Stimulated activated CD4-positive, alpha-beta T cell treated with anti-CD3 and anti-CD28 coated beads, Interleukin-12 subunit alpha, Interleukin-12 subunit beta, amount 100 ng/mL, for 48 hours (primary cell): ENCODE measurements at places on chromosomes 2 and 18.

GRCh38 chr2:1438972-1439371, 25.7 kb downstream of the TPO start:
- no peak for DNase-seq

DNA sequence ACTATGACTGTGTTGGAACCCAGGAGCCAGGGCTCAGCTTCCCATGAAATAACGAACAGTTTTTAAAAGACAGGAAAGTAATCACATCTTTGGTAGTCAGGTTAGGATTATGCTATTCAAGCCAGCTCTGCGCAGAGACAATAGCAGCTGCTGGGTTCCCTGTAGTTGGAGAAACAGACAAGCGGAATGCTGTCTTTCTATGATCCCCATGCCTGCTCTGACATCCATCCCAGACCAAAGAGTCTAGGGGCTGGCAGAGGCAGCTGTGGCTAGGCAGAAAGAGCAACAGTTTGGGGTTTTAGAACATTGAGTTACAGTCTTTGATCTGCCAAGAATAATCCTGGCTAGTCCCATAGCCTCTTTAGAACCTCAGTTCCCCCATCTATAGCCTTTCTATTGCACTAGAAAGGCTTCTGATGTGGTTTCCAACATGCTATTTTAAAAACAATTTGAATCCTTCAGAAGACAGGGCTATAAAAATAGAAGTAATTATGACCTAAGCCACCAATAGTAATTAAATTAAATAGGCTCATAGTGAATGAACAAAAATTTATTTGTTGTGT, 146.8 kb downstream of the MTX2 start:
- no peak for DNase-seq

- DNase-seq, result no peak
Measured at GRCh38 chr2:226660526-226660925, 139.1 kb downstream of the IRS1 start.

DNA sequence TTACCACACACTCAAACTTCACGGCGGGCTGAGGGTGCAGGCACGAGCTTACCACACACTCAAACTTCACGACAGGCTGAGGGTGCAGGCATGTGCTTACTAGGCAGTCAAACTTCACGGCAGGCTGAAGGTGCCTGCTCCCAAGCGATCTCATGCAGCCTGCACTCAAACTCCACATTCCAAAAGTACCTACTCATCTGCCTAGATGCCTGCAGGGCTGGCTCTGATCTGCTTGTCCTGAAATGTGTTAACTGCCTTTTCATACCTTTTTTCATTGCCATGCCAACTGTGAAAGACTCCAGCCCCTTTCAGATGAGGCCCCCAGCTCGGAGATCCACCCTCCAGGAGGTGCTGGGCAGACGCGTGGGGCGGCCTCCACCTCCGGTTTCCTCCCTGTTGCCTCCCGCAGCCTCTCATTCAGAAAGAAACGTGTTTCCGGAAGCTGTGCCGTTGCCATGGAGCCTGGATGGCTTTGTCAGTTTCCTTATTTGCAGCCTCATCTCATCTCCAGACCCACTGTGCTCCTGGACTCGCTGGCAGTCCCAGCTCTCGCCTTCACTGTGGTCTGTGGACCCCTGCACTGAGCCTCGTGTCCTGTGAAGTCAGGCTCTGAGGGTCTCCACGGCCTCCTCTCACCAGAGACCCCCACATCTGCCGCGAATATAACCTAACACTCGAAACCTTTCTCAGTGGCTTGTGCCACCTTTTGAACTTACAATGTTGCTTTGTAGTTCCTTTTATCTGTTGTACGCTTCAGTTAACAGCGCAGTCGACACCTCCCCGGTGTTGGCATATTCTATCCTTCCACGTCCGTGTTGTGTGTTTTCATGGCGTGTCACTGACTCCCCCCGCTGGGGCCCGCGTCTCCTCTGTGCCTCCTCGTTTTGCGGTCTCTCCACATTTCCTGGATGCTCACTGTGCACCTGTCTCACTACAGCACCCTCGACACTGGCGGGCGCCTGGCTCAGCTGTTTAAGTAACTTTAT, 106.1 kb upstream of the ALKAL2 start:
- DNase-seq, result peak; percentile 27

DNA sequence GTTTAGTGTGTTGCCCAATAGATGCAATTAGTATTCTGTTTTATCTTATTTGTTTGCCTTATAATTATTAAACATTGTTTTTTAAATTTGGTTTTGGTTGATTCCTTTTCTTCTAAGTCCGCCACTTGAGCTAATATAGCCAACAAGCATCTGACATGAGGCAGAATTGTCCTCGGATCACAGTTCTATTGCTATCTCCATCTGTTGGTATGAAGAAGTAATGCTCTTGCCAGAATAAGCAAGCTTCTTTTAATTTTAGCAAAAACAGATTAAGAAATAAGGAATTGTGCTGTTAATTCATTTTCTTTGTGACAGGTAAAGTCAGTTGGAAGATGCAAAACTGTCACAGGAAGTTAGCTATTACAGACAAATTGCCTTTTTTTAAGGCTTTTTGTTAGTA, 54.3 kb downstream of the R3HDM1 start:
- no peak for DNase-seq

DNA sequence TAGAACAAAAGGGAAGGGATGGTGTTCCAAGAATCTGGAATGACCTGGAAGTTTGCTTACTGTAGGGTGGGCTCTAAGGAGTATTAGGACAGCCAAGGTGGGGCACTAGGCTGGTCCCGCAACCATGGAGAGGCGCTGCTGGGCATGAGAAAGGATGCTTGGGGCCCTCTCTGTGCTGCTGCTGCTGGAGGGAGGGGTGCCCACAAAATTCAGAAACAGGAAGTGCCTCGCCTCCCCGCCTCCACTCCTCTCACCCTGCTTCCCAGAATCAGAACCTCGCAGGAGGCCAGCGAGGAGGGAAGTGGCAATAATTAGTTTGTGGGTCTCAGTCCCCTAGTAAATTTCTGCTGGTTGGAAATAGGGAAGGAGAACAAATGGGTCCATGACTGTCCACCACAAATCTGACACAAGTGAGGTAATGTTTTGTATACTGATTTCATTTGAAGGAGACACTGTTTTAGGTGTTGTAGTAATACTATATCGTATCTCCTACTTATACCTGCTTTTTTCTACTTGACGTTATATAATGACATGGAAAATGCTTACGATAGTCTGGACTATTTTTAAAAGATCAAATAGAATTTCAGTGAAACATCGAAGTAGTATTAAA, 7.9 kb upstream of the PDCL3 start:
- DNase-seq, result peak; percentile 26

DNA sequence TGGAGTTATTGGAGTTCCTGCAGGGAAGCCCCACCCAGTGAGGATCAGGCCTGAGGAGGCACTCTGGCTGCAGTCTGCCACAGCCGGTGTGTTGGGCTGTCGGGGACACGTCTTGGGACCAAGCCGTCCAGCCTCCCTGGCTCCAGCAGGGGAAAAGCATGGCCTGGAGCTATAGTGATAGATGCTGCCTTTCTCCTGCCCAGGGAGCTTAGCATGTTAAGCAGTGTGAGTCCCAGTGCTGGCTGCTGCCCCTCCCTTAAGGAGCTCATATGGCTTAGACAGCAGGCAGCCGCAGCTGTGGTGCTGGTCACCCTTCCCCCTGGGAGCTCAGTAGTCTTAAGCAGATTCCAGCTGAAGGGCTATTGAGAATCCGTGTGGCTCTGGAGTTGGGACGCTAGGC, 78.9 kb downstream of the CERS6 start:
- no peak for DNase-seq

DNA sequence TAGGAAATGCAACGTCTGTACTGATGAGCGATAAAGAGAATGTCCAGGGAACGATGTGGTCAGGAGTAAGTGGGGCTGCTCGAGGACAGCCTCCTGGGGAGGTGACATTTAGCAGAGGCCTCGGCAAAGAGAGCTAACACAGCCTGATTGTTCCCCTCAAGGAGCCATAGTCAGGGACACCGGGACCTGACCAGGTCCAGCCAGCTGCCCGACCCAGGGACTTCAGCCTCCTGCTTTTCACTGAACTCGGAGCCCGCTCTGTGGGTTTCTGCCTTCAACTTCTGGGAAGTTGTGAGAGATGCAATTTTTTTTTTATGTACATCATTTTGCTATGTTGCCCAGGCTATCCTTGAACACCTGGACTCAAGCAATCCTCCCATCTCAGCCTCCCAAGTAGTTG, 10.1 kb downstream of the NEU2 start:
- no peak for DNase-seq

- peak; percentile 7 for DNase-seq
Measured at GRCh38 chr2:117785740-117786139, 28.8 kb upstream of the DDX18 start.

- DNase-seq, result no peak
Measured at GRCh38 chr2:212709280-212709679, 170.7 kb upstream of the ERBB4 start.
